HT1080 (cell line): ENCODE measurements at places on chromosomes 5 and 9. TPM values are rescaled to one million over a fixed set of nuclear protein-coding genes. Genes with fewer than 3 reads are reported as not detected.

DNA sequence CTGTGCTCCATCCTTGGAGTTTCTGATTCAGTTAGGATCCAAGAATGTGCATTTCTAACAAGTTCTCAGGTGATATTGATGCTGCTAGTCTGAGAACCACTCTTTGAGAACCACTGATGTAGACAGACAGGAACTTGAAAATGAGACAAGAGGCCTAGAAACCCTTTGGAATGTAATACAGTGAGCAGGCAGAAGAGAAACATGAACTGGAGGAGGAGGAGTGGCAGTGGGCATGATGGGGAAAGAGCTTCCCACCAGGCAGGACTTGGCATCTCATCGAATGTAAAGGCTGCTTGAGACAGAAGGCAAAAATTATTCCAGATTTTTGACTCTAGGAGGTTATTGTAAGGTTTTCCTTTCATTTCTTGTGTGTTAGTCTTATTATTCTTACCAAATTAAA is 295.8 kb upstream of the SGCD start:
- no peak for DNase-seq

GRCh38 chr5:6704361-6704851 is 8.8 kb upstream of the TENT4A start:
- peak; percentile 87 for DNase-seq

- DNase-seq, result no peak
Observed at GRCh38 chr5:117195076-117195475, 620.5 kb upstream of the SEMA6A start.

- DNase-seq, result no peak
Observed at GRCh38 chr9:9771314-9771713, 841.5 kb downstream of the PTPRD start.

DNA sequence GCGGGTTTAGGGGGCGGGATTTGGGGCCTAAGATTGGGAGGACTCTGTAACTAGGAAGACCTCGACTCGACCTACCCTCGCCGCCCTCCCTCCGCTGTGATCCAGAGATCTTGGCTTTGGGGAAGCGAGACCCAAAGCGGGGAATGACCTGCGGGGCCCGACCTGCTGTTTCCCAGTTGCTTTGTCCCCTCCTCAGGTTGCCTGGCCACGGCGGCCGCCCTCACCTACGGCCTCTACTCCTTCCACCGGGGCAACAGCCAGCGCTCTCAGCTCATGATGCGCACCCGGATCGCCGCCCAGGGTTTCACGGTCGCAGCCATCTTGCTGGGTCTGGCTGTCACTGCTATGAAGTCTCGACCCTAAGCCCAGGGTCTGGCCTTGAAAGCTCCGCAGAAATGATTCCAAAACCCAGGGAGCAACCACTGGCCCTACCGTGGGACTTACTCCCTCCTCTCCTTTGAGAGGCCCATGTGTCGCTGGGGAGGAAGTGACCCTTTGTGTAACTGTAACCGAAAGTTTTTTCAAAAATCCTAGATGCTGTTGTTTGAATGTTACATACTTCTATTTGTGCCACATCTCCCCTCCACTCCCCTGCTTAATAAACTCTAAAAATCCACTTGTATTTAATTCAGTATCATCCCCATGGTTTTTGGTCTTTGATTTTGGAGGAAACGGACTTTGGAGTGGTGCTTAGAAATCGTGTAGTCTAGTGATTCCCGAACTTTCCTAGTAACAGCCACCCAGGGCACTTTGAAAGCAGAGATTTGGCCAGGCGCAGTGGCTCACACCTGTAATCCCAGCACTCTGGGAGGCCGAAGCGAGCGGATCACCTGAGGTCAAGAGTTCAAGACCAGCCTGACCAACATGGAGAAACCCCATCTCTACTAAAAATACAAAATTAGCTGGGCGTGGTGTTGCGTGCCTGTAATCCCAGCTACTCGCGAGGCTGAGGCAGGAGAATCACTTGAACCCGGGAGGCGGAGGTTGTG is 878 bp downstream of the HIGD2A start:
- DNase-seq, result no peak

DNA sequence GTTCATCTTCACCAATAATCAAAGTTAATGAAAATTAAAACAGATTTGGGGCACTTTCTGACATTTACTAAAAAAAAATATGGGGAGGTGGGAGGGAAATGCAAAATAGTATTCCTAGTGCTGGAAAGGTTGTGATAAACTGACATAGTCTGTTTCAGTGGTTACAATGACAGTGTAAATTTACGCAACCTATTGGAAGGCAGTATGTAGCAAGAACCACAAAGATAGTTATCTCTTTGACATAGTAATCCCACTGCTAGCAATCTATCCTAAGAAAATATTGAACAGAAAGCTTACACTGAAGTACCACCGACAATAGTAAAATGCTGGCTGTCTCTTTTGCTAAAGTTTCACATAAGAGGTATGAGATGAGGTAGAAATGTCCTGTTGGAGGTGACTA is 15.1 kb upstream of the EPB41L4B start:
- no peak for DNase-seq

GRCh38 chr5:620152-620551 is 8.0 kb downstream of the CEP72 start:
- no peak for DNase-seq

GRCh38 chr9:114909661-114910060 is 20.7 kb downstream of the TNFSF8 start:
- DNase-seq, result no peak

DNA sequence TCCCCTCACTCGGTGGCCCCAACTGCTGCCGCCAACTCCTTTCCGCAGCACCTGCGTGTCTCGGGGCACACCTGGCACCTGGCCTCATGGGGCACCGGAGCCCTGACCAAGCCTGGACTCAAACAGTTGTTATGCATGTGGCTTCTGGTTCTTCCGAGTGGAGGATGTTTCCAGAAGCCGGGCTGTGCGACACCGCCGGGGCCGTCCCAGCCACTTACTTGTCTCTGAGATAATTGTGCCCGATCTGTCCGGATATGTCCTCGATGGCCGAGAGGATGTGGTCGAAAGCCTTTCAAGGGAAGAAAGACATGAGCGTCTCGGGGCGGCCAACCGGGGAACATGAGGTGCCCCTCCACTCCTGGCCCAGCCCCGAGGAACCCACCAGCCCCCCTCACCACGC is 38.4 kb downstream of the EXOC3 start:
- no peak for DNase-seq

DNA sequence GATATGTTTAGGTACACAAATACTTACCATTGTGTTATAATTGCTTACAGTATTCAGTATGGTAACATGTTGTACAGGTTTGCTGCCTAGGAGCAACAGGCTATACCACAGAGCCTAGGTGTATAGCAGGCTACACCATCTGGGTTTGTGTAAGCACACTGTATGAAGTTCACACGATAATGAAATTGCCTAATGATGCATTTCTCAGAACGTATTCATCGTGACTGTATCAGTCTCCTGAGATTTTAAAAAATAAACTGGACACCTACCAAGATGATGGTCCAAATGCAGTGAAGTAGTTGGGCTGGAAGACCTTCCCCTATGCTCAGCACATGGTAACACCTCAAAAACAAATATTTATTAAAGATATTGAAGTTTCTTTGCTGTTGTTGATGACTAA is 103.3 kb upstream of the NFIB start:
- no peak for DNase-seq

DNA sequence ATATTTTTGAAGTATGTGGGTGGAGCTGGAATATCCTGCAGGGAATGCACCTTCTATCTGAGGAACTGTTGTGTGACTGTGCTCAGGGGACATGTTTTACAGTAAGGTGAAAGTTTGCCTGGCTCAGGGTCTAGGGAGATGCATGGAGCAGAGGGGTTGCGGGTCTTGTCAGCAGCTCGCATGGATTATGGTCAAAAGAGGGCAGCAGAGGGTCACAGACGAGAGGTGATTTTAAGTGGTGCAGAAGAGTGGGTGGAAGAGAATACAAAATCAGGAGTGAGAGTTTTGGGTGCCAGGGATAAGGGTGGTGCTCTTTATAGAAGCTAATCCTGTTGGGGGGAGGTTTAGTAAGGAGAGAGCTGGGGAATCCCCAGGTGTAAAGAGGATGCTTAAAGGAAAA is 53.5 kb upstream of the GRIN3A start:
- DNase-seq, result peak; percentile 57

- no peak for DNase-seq
Observed at GRCh38 chr9:6616951-6617602, 28.5 kb downstream of the GLDC start.

DNA sequence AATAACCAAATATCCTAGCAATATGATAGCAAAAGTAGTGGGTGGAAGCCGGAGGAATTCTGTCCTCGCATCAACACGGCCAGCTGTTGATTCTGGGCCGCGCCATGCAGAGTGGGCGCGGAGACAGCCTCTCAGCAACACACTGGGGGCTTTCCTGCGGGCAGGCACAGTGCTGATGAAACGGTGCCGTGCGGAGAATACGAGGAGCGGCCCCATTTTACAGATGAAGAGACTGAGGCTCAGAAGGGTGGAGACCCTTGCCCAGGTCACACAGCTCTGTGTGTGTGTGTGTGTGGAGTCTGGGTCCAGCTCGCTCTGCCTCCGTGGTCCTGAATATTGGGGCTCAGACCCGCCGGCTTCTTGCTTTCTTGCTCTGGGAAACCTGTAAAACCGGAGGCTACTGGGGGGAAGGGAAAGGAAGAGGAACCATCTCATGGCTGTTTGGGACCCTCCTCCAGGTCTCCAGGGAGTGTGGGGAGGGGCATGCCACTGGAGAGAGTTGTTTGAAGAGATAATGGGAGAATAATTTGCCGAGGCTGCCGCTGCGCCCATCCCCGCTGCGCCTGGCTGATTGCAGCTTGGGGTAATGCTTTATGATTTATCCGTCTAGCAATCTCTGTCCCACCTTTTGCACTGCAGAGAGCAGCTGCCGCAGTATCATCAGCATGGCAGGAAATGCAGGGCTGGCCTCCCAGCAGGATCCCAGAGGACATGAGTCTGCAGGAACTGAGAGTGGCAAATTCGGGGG is 36.6 kb downstream of the NCS1 start:
- DNase-seq, result no peak

GRCh38 chr9:83999141-83999918 is 18.7 kb downstream of the RMI1 start:
- DNase-seq, result no peak

GRCh38 chr5:67238191-67238590 is 41.6 kb upstream of the CD180 start:
- DNase-seq, result peak; percentile 11

GRCh38 chr9:103245369-103245768 is 250.2 kb downstream of the CYLC2 start:
- DNase-seq, result peak; percentile 54

GRCh38 chr5:1085391-1085790 is 26.5 kb downstream of the SLC12A7 start:
- no peak for DNase-seq

DNA sequence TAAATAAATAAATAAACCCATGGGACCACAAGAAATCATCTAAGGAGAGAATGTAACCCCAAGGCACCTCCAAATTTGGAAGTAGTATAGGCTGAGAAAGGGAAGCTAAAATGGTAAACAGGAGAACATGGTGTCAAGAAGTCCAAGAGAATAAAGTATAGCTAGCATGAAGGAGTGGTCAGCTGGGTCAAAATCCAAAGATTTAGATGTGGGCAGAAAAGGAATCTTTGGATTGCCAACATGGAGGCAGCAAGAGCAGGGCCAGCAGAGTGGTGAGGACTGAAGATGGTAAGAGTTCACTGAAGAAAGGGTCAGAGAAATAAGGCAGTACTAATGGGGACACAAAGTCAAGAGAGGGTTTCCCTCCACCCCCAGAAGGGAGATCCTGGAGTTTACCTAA is 53.0 kb downstream of the TSSK1B start:
- DNase-seq, result no peak

DNA sequence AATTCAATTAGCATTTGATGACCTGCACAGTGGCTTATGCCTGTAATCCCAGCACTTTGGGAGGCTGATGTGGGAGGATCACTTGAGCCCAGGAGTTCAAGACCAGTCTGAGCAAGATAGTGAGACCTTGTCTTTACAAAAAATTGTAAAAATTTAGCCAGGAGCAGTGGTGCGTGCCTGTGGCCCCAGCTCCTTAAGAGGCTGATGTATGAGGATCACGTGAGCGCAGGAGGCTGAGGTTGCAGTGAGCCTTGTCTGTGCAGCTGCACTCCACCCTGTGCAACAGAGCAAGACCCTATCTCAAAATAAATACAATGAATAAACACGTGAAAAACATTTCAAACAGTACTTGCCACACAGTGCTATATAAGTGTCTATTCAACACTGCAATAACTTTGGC is 4.2 kb downstream of the ABCA1 start:
- no peak for DNase-seq

DNA sequence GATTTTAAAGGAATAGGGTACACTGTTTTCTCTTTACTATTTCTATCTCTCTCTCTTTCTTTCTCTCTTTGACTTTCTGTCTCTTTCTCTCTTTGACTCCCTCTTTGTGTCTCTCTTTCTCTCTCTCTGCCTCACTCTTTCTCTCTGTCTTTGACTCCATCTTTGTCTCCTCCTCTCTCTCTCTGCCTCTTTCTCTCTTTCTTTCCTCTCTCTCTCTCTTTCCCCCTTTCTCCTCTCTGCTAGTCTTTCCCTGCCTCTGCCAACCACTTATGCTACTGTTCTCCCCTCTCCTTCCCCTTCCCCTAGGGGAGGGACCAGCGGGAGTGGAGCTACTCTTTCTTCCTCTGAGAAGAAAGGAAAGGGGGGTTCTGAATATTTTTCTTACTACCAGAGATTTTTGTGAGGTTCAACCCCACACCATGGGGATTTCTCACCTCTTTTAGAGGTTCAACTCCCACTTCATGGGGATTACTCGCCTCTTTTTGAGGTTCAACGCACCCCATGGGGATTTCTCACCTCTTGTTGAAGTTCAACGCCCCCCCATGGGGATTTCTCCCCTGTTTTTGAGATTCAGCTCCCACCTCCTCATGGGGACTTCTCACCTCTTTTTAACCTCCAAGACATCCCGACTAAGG is 309.9 kb downstream of the NR3C1 start:
- no peak for DNase-seq

GRCh38 chr5:179451828-179452196 is 98.5 kb upstream of the RUFY1 start:
- no peak for DNase-seq

Gene PCDHGC3
- 36.5 and 44.6 TPM in 2 replicates for total RNA-seq

Gene SLC25A2
- total RNA-seq, result not detected in 2 replicates

Gene C9orf78
- 86.5 and 101 TPM in 2 replicates for total RNA-seq

Gene MEIKIN
- total RNA-seq, result not detected in 2 replicates

Gene ADAMTSL1
- 1.9 and 2.2 TPM in 2 replicates for total RNA-seq

Gene PPIC
- total RNA-seq, result 17.9 and 20.9 TPM in 2 replicates
